ENCODE measurements at places on chromosomes 12 and 14. TPM values are rescaled to one million over a fixed set of nuclear protein-coding genes. Genes with fewer than 3 reads are reported as not detected.

The GARIN6 gene
- total RNA-seq = not detected

The PTGDR gene
- total RNA-seq = not detected

The SPIC gene
- not detected for total RNA-seq

The RAPGEF3 gene
- 28.3 TPM for total RNA-seq

The SLC38A4 gene
- 0.27 TPM for total RNA-seq

The FOXG1 gene
- total RNA-seq = not detected

The SALL2 gene
- 1.2 TPM for total RNA-seq

The KRT85 gene
- not detected for total RNA-seq

The GPATCH2L gene
- 31.9 TPM for total RNA-seq

The DTX1 gene
- not detected for total RNA-seq

The CHGA gene
- not detected for total RNA-seq

The KLRD1 gene
- total RNA-seq = not detected

The AQP2 gene
- total RNA-seq = not detected

The SLC41A2 gene
- total RNA-seq = 1.7 TPM

The EXOC3L4 gene
- total RNA-seq = not detected

The LHX5 gene
- 1.2 TPM for total RNA-seq

The ESR2 gene
- 0.23 TPM for total RNA-seq

The PSMC1 gene
- 146 TPM for total RNA-seq

The ALDH2 gene
- total RNA-seq = 24.1 TPM

The GPR137C gene
- total RNA-seq = not detected

The DACT1 gene
- total RNA-seq = under 0.01 TPM

The KIAA0586 gene
- total RNA-seq = 11.2 TPM

The P2RX2 gene
- total RNA-seq = not detected

The GPR162 gene
- not detected for total RNA-seq

The GPRC5A gene
- total RNA-seq = 1.2 TPM

The KCNC2 gene
- not detected for total RNA-seq

The LMO3 gene
- 0.04 TPM for total RNA-seq

The FLVCR2 gene
- total RNA-seq = not detected

The KRT72 gene
- not detected for total RNA-seq

The BCDIN3D gene
- 3.3 TPM for total RNA-seq

The OTUB2 gene
- total RNA-seq = 2.4 TPM

The RNF212B gene
- total RNA-seq = not detected

The LGR5 gene
- not detected for total RNA-seq

The ADAM21 gene
- 0.55 TPM for total RNA-seq

The MYO1H gene
- total RNA-seq = not detected

The PNMA1 gene
- 12.2 TPM for total RNA-seq

The KLRB1 gene
- total RNA-seq = not detected

The RNASE3 gene
- total RNA-seq = not detected

The CRIP2 gene
- total RNA-seq = 141 TPM

The ANKRD9 gene
- total RNA-seq = 67.8 TPM

The TAS2R31 gene
- 0.39 TPM for total RNA-seq

The CYP46A1 gene
- not detected for total RNA-seq

The CCNB1IP1 gene
- 83.6 TPM for total RNA-seq
